ENCODE measurements at places on chromosomes 11 and 22. TPM values are rescaled to one million over a fixed set of nuclear protein-coding genes. Genes with fewer than 3 reads are reported as not detected.

The LIF gene
- 1.6 TPM for polyA plus RNA-seq

The PRRG4 gene
- 6.6 TPM for polyA plus RNA-seq

The PANX1 gene
- polyA plus RNA-seq: 28.7 TPM

GRCh38 chr11:116932181-116932580 is 94.8 kb upstream of the APOA1 start:
- DNase-seq: no peak

GRCh38 chr11:128711890-128712289 is 18.0 kb downstream of the FLI1 start:
- DNase-seq: no peak

DNA sequence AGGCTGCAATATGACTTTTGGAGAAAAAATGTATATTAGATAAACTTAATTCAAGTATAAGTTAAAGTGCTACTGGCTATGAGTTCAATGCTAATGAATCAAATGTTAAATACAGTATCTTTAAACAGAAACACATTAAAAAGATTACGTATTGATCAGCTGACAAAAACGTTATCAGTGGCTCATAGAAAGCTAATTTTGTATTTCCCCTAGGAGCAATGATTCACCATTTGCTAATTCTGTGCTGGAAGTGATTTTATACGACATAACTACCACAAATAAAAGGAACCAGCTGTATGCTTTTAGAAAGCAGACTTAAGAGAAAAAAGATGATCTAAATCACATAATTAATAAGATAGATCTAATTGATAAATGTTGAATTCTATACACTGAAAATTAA is 43.6 kb downstream of the MRE11 start:
- no peak for DNase-seq

DNA sequence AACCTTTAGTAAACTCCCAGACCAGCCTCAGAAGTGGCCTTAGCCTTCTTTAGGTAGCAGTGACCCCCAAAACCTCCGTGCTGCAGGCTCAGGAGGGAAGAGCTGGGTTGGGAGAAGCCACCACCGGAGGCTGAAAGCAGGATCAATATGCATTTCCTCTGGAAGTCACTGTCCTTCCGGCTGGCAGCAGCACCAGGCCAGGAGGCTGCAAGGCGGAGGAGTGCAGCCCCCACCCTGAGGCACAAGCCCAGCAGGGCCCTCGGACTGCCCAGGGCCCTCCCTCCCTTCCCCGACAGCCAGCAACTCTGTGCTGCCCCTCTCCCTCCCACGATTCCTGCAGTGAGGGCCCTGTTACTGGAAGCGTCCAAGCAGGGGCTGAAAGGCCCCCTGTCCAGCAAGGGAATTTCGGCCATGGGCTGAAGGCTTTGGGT is 3.2 kb upstream of the NRXN2 start:
- no peak for DNase-seq

DNA sequence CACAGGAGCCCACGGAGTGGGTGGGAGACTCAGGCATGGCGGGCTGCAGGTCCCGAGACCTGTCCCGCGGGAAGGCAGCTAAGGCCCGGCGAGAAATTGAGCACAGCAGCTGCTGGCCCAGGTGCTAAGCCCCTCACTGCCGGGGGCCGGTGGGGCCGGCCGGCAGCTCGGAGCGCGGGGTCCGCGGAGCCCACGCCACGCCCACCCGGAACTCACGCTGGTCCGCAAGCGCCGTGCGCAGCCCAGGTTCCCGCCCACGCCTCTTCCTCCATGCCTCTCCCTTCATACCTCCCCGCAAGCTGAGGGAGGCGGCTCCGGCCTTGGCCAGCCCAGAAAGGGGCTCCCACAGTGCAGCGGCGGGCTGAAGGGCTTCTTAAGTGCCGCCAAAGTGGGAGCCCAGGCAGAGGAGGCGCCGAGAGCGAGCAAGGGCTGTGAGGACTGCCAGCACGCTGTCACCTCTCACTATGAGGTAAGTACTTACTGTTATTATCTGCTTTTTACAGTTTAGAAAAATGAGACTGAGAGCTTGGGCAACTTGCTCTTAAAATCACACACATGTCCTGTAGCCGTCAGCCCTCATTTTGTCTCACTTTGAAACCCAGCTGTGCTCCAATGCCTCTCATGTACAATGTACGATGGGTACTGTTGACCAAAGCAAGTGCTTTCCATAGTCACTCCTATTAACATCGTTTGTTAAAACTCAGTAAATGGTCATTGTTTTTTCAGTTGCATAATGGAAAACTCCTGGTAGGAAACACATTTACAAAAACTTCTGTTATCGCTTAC is 12.2 kb upstream of the OR10D3 start:
- DNase-seq: no peak

DNA sequence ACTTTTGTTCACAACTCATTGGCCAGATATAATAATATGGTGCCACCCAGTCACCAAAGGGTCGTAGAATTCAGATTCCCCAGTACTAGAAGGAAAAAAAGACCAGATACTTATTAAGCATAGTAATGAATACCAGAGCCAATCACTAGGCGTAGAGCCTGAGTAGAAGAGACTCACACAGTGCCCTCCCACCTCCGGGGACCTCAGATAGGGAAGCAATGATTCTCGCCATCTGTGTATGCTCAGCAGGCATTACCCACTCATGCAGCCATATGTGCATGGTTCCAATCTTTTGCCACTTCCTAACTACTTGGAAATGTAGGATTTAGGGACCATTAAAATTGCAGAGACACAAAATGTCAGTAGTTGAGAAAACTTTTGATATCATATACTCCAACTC is 85.3 kb downstream of the C11orf87 start:
- DNase-seq: no peak

- DNase-seq: no peak
These were observed 345.6 kb downstream of the DLG2 start for GRCh38 chr11:85281550-85281949.

- DNase-seq: no peak
These were observed 77.7 kb downstream of the KCNC1 start for GRCh38 chr11:17812091-17812864.

DNA sequence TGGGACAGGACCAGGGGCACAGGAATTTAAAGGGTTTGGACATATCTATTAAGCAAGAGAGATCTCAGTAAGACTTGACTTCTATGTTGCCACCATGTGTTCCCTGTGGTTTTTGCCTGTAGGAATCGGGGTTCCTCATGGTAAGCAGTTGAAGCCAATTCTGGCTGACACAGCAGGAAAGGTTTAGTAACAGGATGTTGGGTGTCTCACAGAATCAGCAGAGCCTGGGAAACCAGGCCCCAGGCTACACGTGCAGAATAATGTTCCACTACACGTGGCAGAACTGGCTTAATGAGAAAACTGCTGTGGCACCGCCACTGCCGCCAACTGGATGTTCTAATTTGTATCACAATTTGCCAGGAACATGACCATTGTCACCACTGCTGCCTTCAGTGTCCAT is 264.6 kb upstream of the PLET1 start:
- DNase-seq: no peak

DNA sequence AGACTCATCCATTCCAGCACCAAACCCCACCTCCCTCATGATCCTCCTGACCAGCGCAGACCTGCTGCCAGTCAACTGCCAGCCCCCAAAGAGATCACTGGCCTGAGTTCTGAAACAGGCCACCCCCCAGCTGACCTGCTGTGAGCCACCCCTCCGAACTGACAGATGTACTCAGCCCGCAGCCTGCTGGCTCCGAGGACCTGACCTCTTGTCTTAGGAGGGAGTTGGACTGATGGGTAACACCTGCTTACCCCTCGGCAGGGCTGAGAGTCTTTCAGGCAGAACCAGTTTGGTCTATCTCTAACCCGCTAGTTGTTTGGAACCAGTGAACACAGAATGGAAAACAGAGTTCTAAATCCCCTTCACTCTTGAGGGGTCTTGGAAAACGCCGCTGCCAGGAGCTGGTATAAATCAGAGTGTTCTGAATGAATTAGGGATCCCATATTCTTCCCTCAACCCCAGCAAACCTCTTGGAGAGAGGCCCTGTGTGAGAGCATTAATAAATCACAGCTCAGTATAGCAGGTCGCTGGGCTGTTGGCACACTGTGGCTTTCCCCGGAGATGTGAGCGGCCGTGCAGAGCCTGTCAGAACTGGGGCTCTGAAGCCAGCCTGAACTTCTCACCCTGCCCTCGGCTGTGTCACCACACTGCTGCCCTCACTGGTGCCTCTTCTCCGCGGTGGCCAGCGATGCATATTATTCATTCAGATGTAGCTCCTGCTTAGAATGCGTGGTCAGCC is 165.1 kb upstream of the NCAM1 start:
- peak; percentile 83 for DNase-seq

- DNase-seq: no peak
These were observed 264.2 kb upstream of the PITPNB start for GRCh38 chr22:28183078-28183860.

- DNase-seq: no peak
These were observed 69.2 kb downstream of the PRSS23 start for GRCh38 chr11:86869531-86869930.

GRCh38 chr11:102577723-102578122 is 47.2 kb upstream of the MMP7 start:
- no peak for DNase-seq

- no peak for DNase-seq
These were observed 17.5 kb downstream of the WBP2NL start for GRCh38 chr22:42016111-42016510.
